ENCODE measurements at places on chromosomes 1 and 21. TPM values are rescaled to one million over a fixed set of nuclear protein-coding genes. Genes with fewer than 3 reads are reported as not detected.

Gene C2CD4D
- total RNA-seq, result 1.4 TPM

Gene ADORA1
- total RNA-seq, result 5.9 TPM

- peak; percentile 92 for DNase-seq
- peaks cover 69% of the 10 kb centered on the region for H3K4me1 ChIP-seq
- peak overlapping the region; percentile 98 for H3K27ac ChIP-seq
- H3K27me3 ChIP-seq, result no peaks in the 10 kb centered on the region
- no peak overlapping the region for H3K4me3 ChIP-seq
- H3K36me3 ChIP-seq, result no peaks in the 10 kb centered on the region
Observed at GRCh38 chr1:8077120-8077573, 51.0 kb upstream of the ERRFI1 start.

GRCh38 chr1:17212487-17213121, 7.7 kb downstream of the PADI1 start:
- H3K27ac ChIP-seq, result peak overlapping the region; percentile 95
- DNase-seq, result peak; percentile 81
- H3K36me3 ChIP-seq, result no peaks in the 10 kb centered on the region
- no peak overlapping the region for H3K4me3 ChIP-seq

DNA sequence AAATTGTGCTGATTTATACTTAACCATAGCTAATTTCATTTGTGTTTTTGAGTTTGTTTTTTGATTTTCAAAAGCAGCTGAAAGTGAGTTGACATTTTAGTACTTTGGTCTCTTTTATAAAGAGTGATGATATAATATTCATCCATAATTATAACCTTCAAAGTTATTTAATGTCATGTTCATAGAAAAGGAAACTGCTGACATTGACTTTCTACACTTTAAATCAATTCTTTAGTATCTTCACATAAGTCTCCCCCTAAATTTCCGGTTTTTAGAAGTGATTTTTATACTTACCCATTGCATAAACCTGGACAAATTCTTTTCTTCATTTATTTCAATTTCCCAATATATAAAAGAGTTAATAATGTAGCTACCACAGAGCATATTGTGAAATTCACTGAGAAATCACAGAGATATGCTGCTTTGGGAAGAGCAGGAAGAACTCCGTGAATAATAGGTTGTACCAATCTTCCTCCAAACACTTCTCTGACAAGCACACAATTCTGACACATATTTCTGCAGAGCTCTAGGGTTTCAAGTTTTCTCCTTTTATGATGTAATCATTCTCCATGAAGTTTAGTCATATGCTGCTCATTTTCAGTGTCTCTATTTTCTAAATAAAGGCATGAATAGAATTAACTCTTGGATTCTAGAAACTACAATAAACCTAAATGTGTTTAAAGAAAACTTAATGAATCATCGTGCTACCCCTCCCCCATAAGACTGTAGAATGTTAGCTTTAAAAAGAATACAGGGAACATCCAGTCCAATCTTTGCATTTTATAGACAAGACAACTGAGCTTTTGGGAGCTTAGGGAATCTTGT, 25.6 kb upstream of the CDC42BPA start:
- H3K4me3 ChIP-seq, result no peak overlapping the region
- no peaks in the 10 kb centered on the region for H3K27me3 ChIP-seq
- peak overlapping the region; percentile 69 for H3K27ac ChIP-seq
- H3K4me1 ChIP-seq, result peaks cover 15% of the 10 kb centered on the region
- no peaks in the 10 kb centered on the region for H3K36me3 ChIP-seq

DNA sequence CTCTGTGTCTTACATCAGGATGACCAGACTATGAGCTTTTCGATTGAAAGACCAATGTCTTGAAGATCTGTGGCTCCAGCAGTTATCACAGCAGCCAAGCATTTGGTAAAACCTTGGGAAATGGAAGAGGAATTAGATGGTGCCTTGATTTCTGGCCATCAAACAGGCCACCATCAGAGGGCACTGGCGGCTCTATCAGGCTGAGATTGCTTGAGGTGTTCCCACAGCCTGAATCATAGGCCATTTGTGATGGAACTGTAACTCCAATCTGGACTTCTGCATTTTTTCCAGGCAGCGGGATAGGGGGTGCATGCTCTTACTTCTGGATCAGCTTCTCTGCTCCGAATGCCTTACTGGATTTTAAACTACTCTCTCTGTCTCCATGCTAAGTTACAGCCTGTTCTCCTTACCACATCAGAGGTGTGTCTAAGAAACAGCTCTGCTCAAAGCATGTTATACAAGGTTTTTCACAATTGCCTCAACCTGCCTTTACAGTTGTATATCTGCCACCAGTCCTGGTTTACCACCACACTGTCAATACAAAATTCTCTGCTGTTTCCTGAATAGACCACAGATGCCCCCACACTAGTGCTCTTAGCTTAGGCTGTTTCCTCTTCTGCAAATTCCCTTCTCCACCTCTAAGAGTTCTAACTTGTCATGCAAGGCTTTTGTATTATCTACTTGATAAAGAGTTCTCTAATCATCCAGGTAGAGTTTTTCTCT, 180.9 kb downstream of the PTGER3 start:
- H3K4me3 ChIP-seq, result no peak overlapping the region
- H3K4me1 ChIP-seq, result peaks cover 12% of the 10 kb centered on the region
- H3K27ac ChIP-seq, result no peak overlapping the region
- no peaks in the 10 kb centered on the region for H3K36me3 ChIP-seq

DNA sequence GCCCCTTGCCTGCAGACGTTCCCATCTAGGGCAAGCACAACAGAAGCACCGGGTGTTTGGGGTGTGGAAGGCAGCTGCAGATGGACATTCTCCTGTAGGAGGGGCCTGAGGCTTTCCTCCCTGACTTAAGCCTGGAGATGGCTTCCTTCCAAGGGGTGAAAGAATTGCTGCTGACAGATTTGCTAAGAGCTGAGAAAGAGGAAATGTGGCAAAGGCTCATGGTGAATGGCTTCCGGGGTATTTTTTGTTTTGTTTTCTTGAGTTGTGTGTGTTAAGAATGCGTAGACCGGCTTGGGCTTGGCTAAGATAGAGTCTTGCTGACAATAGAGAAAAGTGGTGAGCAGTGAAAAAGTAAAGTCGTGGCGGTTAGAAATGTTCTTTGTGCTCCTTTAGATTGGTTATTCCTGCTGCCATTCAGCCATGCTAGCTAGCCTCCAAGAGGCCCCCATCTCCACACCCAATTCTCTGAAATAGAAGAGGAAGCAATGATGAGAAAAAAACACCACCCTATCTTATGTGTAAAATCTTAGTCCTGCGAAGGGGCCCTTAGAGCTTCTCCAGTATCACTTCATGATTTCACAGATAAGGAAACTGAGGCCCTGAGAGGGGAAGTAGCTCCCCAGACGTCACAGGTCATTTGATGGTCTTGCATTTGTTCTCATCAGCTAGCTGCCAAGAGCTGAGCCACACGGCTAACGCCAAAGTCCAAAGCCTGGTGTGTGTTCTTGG, 36.9 kb downstream of the EIF2D start:
- H3K36me3 ChIP-seq, result no peaks in the 10 kb centered on the region
- H3K4me3 ChIP-seq, result no peak overlapping the region
- H3K27ac ChIP-seq, result no peak overlapping the region

GRCh38 chr1:201553496-201554189, 14.7 kb downstream of the NAV1 start:
- DNase-seq, result no peak
- no peak overlapping the region for H3K27ac ChIP-seq
- H3K4me1 ChIP-seq, result peaks cover 18% of the 10 kb centered on the region
- no peak overlapping the region for H3K4me3 ChIP-seq
- H3K27me3 ChIP-seq, result no peaks in the 10 kb centered on the region
- no peaks in the 10 kb centered on the region for H3K36me3 ChIP-seq

GRCh38 chr1:185581961-185582725, 152.0 kb upstream of the HMCN1 start:
- H3K4me1 ChIP-seq, result no peaks in the 10 kb centered on the region
- DNase-seq, result no peak
- H3K27ac ChIP-seq, result no peak overlapping the region
- no peaks in the 10 kb centered on the region for H3K36me3 ChIP-seq

GRCh38 chr1:154157520-154158306, 2.8 kb upstream of the NUP210L start:
- H3K4me1 ChIP-seq, result no peaks in the 10 kb centered on the region
- H3K4me3 ChIP-seq, result no peak overlapping the region
- no peaks in the 10 kb centered on the region for H3K27me3 ChIP-seq

GRCh38 chr1:113809670-113810602, 2.3 kb downstream of the RSBN1 start:
- DNase-seq, result no peak
- H3K36me3 ChIP-seq, result peaks cover 5% of the 10 kb centered on the region
- peak overlapping the region; percentile 72 for H3K4me3 ChIP-seq

GRCh38 chr1:67626090-67626860, 58.7 kb upstream of the GADD45A start:
- H3K36me3 ChIP-seq, result no peaks in the 10 kb centered on the region
- no peak overlapping the region for H3K4me3 ChIP-seq
- H3K27me3 ChIP-seq, result no peaks in the 10 kb centered on the region
- H3K27ac ChIP-seq, result peak overlapping the region; percentile 87

DNA sequence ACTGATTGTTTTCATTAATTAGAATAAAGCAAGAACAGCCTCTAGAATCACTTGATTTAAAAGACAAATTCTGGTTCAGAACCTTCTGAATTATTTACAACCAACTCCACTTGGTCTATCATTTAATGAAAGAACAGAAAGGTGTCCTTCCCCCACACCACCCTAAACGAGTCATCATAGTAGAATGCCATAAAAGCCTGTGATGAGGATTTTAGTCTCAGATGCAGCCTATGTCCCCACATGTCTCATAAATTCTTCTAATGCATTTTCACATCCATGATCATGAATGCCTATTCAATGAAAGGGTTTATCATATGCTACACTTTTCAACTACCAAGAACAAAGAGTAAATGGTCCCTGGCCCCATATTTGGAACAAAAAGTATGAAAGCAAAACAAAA, 508.1 kb downstream of the DPYD start:
- H3K36me3 ChIP-seq, result no peaks in the 10 kb centered on the region
- no peaks in the 10 kb centered on the region for H3K4me1 ChIP-seq
- no peaks in the 10 kb centered on the region for H3K27me3 ChIP-seq
- H3K4me3 ChIP-seq, result no peak overlapping the region
- no peak for DNase-seq

- H3K36me3 ChIP-seq, result no peaks in the 10 kb centered on the region
- DNase-seq, result no peak
- no peak overlapping the region for H3K27ac ChIP-seq
- H3K27me3 ChIP-seq, result no peaks in the 10 kb centered on the region
- no peak overlapping the region for H3K4me3 ChIP-seq
Observed at GRCh38 chr1:41390166-41390565, 28.9 kb downstream of the FOXO6 start.

DNA sequence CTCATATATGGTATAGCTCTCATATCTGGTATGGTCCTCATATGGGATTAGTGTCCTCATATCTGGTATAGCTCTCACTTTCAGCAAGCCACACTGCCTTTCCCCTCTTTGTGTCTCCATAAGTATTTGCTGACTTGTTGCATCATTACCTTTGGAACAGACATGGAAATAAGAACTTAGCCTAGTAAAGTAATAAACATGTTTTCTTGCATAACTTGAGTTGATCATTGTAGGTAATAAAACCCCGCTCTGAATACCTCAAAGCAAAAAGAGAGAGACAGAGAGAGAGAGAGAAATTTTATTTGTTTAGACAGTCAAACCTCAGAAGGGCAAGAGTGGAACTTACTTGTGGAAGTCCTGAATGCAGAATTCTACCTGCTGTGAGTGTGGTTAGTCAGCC, 170.3 kb downstream of the GREM2 start:
- H3K27me3 ChIP-seq, result peaks cover 9% of the 10 kb centered on the region
- no peaks in the 10 kb centered on the region for H3K36me3 ChIP-seq
- H3K27ac ChIP-seq, result no peak overlapping the region
- no peak overlapping the region for H3K4me3 ChIP-seq
- DNase-seq, result no peak

DNA sequence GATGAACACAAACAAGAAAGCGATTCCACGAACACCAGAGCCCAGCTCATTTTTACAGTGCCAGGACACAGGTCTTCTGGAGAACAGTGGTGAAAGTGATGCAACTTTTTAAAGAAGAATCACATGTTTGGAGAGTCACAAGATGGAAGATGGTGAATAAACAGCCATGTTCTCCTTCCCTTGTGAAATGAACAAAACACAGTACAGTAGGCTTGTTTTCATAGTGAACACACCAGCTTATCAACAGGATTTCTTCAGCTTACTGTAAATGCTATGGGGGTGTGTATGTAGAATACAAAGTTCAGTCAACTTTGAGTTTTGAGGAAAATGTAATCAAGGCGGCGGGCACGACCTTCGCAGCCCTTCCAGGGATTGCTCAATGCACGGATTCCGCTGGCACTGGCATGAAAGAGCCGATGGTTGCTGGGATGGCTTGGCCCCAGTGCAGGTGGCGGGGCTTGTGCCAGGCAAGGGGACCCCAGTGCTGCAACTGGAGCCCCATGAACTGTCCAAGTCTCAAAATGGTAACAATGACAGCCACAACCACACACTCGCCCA, 9.7 kb downstream of the TMPRSS3 start:
- H3K4me1 ChIP-seq, result peaks cover 18% of the 10 kb centered on the region
- no peak for DNase-seq
- H3K27me3 ChIP-seq, result no peaks in the 10 kb centered on the region
- no peaks in the 10 kb centered on the region for H3K36me3 ChIP-seq
- H3K27ac ChIP-seq, result no peak overlapping the region
- H3K4me3 ChIP-seq, result no peak overlapping the region

- H3K4me3 ChIP-seq, result no peak overlapping the region
- peaks cover 60% of the 10 kb centered on the region for H3K27me3 ChIP-seq
- no peak overlapping the region for H3K27ac ChIP-seq
- no peak for DNase-seq
Observed at GRCh38 chr1:36572142-36572715, 89.5 kb upstream of the CSF3R start.

DNA sequence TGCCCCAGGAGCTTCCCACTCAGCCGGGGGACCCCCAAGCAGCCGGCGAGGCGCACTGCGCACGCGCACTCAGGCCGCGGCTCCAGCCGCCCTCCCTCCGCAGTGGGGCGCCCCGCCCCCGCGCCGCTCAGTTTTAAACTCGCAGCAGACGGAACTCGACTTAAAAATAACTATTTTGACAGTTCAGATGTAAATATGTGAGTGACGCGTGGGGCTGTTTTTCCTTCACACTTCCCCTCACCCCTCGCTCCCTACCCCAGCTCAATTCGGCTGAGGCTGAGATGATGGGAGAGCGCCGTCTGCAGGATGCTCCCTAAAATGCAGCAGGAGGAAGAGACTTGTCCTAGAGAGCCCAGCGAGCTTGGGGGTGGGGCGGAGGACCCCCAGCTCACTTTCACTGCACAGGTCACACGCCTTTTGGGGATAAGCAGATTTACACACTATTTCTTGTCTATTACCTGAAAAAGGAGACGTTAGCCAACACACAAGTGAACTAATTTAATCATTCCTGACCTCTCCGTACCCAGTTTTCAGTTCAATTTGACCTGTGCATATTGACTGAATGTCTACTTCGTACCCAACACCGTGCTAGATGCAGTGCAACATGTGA, 8.9 kb upstream of the LEMD1 start:
- H3K4me1 ChIP-seq, result no peaks in the 10 kb centered on the region
- peaks cover 25% of the 10 kb centered on the region for H3K27me3 ChIP-seq
- H3K4me3 ChIP-seq, result no peak overlapping the region
- no peak overlapping the region for H3K27ac ChIP-seq

- peaks cover 36% of the 10 kb centered on the region for H3K4me1 ChIP-seq
- peak overlapping the region; percentile 27 for H3K4me3 ChIP-seq
- H3K27ac ChIP-seq, result peak overlapping the region; percentile 75
Observed at GRCh38 chr1:147238053-147238902, 4.2 kb upstream of the CHD1L start.

All from PC-9 (cell line).